ENCODE measurements at places on chromosomes 11 and 22.
A peak's percentile ranks its signal among the peaks of the same experiment; 100 is the strongest.

GRCh38 chr11:65500387-65501185 lies 1.7 kb downstream of the MALAT1 start:
- DNase-seq: no peak

DNA sequence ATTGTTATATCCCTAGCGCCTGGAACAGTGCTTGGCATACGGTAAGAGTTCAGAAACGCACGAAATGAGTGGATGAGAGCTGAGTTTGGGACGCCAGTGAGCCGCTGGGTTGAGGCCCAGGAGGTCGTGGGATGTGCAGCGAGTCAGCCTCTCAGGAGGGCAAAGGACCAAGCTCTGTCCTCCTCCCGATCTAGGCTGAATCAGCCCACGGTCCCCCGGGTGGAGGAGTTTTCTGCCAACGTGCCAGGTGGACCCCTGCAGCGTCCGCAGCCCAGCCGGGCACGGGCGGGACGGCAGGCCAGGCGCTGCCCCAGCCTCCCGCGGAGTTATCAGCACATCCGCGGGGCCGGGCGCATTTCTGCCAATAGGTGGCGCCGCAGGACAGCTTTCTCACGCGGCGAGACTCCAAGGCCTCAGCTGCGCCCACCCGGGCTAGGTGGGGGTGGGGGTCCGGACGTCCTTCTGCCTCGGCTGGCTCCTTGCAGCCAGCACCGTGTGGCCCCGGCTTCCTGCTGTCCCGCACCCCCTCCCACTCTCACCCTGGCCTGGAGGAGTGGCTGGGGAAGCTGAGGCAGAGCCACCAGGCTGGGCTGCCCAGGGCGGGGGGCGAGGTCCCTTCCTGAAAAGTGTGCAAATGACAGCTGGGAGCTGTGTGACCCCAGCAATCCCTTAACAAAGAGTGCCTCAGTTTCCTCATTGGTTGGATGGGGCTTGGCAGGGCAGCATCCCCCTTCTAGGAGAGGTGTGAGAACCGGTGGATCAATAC lies 2.2 kb upstream of the RPS19BP1 start:
- DNase-seq: peak; percentile 84

DNA sequence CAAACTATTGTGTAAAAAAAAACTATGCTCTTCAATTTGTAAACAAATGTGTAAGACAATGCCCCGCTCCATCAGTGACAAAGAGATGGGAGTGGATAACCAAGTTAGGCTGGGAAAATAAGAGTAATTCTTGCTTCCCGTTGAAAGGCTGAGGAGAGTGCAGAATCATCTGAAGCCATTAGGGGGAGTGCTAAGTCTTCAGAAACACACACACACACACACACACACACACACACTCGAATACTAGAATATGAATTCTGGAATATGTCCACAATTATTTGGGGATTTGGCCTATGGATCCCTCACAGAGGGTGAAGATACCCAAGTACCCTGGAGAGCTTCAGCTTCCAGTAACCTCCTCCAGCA lies 27.8 kb upstream of the ROBO3 start:
- DNase-seq: no peak

DNA sequence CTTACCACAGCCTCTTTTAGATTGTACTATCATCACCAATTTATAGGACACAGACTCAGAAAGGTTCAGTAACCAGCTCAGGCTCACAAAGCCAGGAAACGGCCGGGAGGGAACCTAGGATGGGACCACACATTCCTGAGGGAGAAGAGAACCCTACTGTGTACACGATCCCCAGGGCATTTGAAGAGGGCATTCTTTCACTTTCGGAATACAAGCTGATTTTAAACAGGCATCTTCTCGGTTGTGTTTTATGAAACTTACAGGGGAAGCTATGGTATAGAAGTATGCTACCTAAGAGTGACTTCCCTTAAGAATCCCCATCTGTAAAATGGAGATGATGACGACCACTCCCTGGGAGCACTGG lies 19.0 kb downstream of the SMCO4 start:
- DNase-seq: no peak

- no peak for DNase-seq
Measured at GRCh38 chr11:13962562-13963168, at the start of gene SPON1. Gene SPON1, plus strand, starts transcription at chr11:13962723. Its CDS starts 182 bp downstream, at chr11:13962905.

DNA sequence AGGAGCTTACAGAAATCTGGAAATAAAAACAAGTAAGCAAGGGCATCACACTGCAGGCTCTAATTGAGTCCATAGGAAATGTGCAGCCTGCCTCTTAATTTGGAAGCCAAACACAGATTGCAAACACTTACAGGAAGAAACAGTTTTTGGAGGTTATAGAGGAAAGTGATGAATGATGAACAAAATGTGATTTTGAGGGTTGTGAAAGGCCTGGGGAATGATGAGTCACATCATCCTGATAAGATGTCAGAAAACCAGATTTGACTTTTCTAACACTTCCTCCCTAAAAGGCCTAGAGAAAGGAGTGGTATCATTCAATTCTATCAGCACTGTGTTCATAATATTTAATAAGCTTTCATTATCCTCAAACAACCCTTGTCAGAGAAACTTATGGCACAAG lies 96.6 kb upstream of the POU2AF2 start:
- DNase-seq: no peak

DNA sequence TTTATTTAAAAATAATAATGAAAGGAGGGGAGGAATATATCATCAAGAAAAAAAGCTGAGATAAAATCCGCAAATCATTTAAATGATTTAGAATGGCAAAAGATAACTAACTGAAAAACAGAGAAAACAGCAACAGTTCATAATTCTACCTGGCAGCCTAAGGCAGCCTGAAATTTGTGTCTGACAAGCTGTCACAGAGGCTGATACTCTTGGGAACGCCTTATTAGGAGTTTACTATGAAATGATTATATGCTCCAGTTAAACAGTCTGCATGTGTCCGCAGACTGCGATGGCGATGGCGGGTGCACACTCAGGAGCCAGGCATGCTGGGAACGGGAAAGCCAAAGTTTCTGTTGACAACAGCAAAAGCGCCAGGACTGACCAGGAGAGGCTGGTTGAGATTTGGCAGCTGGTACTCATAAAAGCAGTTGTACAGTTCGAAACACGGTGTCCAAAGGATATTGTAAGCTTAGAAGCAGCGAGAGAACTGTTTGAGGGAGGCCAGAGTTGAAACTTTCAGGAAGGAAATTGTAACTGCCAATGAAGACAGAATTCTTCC lies 172.9 kb upstream of the MPPED2 start:
- no peak for DNase-seq

DNA sequence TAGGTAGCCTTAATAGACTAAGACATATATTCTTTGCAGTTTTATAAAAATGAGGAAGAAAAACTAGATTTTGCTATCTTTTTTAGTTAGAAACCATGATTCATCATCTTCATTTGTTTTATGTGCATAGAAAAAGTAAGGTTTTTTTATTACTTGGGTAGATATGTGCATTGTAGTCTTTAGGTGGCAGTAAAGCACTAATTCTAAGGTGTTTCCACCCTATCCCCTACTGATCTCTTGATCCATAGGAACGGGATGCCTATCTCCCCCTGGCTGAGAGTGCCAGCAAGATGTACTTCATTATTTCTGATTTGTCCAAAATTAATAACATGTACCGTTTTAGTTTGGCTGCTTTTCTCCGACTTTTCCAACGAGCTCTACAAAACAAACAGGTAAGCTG lies 148.1 kb downstream of the DYNC2H1 start:
- DNase-seq: no peak

All from anterior cingulate cortex (tissue), 58 donors.